Retina (tissue), 1 donor: ENCODE measurements at places on chromosomes 11 and 22.

- DNase-seq = peak; percentile 61
Observed at GRCh38 chr11:120516461-120517389, 5.2 kb downstream of the GRIK4 start.

DNA sequence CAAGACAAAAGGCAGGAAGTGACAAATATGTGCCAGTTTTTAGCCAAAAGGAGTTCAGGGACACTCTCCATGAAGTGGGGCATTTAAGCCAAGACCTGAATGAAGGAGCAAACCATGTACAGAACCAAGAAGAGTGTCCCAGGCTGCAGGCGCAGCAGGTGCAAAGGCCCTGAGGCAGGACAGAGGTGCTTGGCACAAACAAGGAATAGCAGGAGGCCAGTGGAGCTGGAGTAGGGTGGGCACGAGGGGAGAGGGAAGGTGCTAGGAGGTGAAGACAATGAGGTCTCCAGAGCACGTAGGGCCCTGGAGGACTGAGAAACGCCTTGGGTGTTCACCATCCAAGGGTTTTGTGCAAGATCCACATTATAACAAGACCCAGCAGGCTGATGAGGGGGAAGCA is 474.1 kb downstream of the MN1 start:
- DNase-seq = no peak

DNA sequence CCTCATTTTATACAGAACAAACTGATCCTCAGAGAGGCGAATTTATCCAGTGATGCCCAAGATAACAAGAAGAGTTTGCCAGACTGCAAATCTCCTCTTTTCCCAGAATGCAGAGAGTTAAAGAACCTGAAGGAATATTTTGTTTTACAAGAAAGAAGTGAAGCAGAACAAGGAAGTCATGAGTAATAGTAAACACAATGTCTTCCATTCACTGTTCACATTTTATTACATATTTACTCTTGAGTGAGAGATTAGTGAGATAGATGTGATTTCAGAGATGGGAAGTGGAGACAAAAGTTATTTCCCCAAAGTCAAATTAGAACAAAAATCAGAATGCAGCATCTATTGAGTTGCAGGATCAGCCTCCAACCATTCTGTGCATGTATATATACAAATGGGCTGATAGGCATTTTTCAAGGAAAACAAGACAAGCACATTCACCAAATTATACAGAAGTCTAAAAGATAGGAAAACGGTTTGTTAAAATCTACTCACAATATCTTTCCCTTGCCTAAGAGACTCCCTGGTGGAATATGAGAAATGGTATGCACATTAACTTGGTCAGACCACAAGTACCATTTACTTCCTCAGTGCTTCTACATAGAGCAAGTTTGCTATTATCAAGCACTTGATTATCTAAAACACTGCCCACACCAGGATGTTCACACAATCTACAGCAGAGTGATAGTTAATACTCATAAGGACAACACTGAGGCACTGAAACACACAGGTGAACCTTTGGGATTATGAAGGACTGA is 12.0 kb downstream of the GUCY1A2 start:
- DNase-seq = no peak

DNA sequence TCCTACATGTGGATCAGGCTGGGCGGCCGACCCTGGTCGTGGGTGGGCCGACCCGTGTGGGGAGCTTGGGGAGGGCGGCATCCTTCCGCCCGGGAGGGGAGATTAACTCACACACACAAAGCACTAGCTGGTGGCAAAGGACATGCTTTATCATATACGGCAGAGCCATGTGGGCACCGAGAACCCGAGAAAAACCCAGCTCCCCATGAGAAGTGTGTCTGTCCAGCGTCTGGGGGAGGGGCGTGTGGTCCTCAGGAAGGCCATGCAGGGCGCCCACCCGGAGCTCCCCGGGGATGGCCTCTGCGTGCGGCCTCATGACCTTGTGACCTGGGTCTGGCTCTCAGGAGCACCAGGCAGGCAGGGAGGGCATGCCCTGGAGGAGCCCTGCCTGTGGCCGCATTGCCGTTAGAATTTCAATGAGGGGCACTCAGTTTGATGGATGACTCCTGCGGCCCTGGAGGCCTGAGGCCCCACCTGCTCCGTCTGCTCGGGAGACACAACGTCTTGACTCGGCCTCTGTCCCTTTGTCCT is 39.4 kb upstream of the TOLLIP start:
- no peak for DNase-seq

- DNase-seq = no peak
Observed at GRCh38 chr11:25576320-25576719, 755.6 kb upstream of the ANO3 start.

GRCh38 chr11:70901951-70902521 is 350.3 kb downstream of the SHANK2 start:
- no peak for DNase-seq

DNA sequence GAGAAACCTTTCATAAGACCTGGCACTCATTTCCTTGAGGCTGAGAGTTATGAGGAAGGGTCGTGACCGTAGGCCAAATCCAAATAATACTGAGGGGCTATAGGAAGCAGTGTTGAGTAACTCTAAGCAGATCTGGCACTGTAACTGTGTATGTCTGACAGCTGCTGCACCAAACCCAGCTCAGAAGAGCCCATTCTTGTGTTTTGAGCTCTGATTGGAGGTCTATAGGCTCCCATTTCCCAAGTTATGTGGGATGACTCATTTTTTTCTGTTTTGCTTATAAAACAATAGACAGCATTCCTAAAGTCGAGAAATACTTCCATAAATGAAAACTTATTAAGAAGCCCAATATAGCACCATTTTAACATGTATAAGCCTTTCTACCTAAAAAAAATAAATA is 645.8 kb downstream of the DLG2 start:
- no peak for DNase-seq

DNA sequence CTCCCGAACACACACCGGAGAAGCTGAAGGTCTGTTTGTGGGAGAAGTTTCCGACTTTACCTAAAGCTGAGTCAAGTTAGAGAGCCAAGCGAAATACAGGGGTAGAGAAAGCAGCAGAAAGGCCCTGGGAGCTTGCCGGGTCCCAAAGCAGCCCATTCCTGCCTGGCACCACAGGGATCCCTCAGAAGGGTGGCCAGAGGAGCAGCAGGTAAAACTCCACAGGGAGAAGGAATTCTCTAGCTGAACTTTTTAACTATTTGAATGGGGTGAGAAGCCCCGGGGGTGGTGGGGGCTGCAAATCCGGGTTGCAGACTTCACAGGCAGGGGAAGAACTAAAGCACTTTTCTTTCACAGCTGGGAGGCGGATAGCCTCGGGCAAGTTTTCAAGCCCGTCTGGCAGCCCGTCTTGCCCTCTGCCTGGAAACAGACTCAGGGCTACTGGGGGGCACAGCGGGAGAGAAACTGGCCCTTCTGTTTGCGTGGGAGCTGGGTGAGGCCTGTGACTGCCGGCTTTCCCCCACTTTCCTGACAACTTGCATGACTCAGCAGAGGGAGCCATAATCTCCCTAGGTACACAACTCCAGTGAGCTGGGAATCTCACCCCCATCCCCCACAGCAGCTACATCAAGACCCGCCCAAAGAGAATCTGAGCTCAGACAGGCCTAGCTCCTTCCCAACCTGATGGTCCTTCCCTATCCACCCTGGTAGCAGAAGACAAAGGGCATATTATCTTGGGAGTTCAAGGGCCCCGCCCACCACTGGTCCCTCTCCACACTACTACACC is 311.0 kb downstream of the SBF2 start:
- no peak for DNase-seq

DNA sequence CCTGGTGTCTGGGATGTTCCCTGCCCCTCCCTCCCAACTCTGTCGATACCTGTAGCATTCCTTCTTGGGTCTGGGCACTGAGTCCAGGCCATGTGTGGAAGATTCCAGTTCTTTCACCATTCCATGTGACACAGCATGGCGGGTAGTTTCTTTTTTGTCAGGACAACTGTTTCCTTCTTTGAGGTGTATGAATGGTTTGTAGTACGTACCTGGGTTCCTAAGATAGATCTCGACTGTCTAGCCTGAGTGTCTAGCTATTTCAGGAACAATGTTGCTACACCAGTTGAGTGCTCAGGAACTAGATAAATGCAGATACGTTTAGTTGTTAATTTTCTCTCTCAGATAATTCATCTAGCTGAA is 43.3 kb downstream of the TNRC6B start:
- no peak for DNase-seq

DNA sequence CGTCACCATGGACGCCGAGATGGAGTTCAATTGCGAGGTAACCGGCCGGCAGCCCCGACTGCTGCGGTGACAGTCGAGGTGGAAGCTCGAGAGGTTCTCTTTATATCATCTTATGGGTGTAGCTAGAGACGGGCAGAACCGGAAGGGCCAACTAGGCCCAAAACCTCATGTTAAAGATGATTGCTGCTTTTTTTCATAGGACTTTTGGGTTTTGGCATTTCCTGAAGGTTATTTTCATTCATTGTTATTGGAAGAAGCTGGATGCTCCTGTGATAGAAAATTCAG is 585 bp downstream of the NF2 start:
- DNase-seq = no peak

DNA sequence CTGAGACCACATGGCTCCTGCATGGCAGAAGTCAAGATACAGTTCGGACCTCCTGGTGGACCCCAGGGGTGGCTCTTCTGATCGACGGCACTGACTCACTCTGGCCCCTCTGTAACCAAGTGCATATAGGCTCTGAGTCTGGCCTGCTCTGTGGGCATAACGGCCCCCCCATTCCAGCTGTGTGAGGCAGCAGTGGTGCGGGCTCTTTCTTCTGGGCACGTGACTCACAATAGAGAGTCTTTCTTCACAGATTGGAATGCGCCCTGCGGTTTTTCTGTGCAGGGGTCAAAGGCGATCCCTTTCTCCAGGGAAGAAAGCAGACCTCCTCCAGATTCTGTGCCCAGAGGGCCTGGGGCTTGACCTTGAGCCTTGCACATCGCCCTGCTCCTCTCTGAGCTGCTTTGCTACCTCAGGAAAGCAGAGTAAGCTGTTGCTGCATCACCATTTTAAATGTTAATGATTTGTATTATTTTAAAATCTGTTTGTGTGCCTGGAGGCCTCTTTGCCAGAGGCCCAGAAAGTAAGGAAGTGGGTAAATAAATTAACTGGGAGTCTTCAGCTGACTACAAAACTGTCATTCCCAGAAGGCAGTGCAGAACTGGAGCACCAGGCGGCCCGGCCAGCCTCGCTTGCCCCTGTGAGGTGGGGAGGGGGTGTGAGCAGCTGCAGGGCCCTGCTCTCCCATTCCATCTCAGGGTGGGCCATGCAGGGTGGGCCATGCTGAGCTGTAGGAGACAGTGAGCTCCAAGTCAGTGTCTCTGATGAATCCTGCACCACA is 199.0 kb downstream of the GRIK4 start:
- peak; percentile 68 for DNase-seq

GRCh38 chr22:37213941-37214730 is 1.9 kb upstream of the SSTR3 start:
- no peak for DNase-seq

GRCh38 chr22:27610863-27611786 is 190.4 kb downstream of the MN1 start:
- no peak for DNase-seq

DNA sequence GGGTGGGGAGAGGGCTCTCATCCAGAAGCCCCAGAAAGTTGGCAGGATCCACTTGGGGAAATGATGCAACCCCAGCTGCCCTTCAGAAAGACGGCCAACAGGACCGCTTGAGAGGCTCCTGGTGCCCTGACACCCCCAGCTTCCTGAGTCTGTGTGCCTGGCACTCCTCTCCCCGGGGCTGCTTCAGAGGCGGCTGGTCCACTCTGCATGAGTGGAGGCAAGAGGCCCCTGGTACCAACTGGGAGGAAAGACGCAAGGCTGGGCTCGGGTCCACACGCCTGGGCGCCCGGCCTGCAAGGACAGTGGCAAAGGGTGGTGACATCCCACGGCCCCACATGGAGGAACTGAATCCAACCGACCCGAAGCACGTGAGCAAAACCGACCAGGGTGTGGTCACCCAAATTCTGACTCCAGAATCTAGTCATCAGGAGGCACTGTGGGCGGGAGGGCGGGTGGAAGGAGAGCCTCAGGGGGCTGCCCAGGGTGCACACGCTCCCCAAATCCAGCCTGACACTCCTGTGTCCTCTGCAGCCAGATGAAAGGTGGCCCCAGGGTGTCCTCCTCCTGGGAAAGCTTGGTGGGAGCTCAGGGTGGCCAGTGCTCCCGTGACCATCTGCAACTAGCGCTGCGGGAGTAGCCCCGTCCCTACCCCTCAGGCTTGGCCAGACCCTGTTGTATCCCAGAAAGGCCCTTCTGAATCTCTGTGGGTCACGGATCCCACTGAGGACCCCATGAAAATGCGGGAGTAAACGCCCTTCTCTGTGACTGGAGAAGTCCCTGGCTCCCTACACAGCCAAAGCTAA is 3.7 kb downstream of the RNH1 start:
- DNase-seq = no peak

DNA sequence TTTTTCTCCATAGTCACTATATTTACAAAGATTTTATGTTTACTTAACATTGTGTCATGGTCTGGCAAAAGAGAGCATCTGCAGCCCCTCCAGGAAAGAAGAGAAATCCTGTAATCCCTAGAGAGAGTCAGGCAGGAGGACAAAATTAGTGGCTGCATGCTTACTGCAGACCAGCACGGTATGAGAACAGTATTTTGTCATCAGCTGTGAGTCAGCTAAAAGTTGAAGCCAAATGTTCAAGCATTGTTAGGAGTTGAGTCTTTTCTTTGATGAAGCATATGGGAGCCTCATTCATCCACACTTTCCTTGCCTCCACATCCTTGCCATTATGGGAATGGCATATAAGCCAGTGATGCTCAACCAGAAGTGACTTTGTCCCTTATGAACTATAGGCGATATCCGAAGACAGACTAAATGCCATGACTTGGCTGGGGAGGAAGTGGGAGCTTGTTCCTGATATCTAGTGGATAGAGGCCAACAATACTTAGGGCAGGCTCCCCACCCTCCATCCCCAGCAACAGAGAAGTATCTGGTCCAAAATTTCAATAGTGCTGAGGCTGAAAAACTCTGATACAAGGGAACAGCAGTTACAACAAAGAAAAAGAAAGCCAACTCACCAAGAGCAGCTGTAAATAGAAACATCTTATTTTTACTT is 112.0 kb upstream of the OR5AK2 start:
- no peak for DNase-seq

DNA sequence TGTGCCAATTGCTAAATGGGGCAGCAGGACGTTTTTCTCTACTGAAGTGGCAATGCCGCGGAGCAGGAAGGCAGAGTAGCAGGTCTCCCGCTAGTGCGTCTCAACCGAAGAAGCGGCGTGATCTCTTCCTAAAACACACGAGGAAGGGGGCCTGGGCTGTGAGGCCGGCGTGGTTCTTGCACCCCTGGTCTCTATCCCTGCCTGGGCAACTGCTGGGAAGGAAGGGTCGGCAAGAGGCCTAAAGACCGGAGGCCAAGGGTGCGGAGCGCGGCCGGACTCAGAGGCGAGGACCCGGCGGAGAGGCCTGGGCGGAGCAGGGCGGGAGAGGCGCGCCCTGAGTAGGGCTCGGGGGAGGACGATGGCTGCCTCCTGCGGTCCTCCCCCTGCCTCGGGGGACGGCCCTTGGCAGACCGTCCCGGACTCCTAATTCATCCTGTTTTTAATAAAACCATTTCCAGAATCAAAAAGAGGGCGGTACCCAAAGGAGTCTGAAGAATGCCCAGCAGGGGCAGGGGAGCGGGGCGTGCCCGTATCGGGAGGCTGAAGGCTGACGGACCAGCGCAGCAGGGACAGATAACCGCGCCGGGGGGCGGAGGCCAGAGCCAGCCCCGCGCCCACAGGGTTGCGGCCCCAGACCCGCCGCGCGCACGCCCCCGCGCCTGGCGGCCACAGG is 572 bp upstream of the APLP2 start:
- DNase-seq = peak; percentile 92

- peak; percentile 63 for DNase-seq
Observed at GRCh38 chr11:114262681-114263512, 33.3 kb upstream of the NNMT start.

- no peak for DNase-seq
Observed at GRCh38 chr22:48663297-48663696, 1164.4 kb downstream of the BRD1 start.

GRCh38 chr11:40274017-40274416 is 1185.4 kb downstream of the LRRC4C start:
- no peak for DNase-seq
